ENCODE measurements at places on chromosomes 16 and 17.

- no peak for DNase-seq
Observed at GRCh38 chr17:49292901-49293300, 62.3 kb upstream of the PHOSPHO1 start.

DNA sequence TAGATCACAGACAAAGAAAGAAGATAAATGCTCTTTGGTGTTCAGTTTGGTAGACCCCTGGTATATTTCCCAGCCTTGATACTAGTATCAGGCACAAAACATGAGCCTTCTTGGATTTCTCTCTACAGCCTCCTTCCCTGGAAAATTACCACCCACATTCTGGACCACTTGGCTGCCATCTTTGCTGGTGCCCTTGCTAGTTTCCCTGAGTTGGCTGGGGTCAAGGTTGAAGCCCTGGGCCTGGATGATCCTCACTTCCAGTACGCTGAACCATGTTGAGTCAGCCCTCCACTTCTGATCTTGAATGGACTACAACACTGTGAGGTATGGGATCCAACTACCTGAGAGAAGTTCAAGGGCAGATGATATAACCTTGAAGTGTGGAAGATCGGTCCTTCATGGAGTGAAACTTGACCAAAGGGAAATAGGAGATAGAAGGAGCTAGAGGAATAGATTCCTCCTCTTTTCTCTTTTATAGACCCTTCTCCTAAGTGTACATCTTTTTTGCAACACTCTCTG lies 501.4 kb downstream of the TMEM114 start:
- DNase-seq, result no peak

DNA sequence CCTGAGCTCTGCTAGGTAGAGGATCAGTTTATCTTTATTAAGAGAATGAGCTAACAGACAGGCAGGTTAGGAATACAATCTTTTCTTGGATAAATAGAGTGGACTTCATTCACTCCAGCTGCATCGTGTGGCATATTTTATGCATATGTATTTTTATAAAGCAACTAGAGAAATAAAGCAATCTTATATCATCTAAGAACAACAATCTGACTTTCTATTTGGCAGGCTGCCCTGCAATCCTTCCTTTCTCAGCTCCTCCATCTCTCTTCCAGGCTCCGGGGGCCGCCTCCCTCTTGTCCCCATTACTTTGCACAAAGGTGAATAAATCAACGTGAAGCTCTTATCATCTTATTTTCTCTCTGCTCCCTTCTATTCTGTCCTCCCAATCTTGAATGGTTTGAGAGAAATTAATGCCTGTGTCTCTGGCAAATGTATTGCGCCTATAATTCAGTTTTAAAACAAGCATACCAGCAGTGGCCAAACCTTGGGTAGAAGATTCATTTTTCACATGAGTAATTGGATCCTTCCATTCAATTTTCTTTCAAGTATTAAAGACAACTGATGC lies 64.5 kb downstream of the HS3ST3A1 start:
- DNase-seq, result no peak

DNA sequence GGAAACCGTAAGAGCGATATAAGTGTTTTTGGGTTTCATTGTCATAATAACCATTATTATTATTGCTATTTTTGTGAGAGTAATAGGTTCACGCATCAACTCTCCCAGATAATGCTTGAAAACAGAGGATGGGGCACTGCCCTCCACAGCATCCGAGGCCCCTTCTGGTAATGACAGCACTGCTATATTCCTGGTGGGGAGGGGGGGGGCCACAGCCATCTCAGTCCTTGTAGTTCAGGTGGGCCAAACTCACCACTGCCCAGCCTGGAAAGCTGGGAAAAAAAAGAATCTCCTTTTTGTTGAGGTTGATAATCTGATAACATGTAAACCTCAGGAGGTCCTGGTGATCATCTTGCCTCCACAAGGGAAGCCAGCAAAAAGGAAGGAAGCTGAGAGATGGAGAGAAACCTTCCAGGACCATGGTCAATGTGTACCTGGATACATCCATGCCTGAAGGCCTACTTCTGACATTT lies 706 bp downstream of the C16orf95 start:
- no peak for DNase-seq

GRCh38 chr16:29315916-29316517 lies 90.5 kb downstream of the NPIPB11 start:
- DNase-seq, result no peak

DNA sequence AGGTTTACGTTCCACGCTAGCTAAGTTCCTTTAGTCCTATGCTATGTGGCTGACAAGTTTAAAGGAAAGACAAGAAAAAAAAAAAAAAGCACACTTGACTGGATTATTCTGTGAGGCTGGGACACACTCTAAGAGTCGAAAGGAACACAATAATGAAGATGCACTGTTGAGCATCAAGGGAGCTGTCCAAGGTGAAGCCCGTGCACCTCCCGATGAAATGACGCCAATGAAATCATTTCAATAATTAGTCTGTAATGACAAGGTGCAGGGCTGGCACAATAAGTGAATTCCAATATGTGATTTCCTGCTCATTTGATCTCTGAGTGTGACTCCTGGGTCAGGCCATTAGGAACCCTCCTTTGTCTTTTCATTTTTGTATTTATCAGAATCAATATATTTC lies 232.9 kb downstream of the CDH13 start:
- DNase-seq, result no peak

- no peak for DNase-seq
Observed at GRCh38 chr16:22634954-22635353, 124.3 kb downstream of the NPIPB5 start.

DNA sequence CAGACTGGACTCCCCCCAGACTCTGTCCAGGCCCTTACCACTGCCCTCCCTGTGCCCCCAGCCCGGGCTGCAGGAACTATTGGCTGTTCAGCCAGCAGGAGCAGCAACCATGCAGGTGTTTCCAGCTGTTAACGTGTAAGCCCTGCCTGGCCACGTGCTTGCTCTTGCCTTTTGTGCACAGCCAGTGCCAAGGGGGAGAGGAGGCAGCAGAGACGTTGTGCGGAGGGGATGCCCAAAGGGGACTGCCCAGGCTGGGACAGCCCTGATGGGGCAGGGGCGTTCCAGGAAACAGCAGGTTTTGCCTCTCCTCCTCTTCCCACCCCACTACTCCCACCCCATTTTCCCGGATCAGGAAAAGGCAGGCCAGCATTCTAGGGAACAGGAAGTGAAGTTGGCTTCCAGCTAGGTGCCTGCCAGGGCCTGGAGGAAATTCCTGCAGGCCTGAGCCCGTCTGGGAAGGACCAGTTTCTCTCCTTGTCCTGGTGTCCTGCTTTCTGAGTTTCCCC lies 16.7 kb upstream of the LASP1NB start:
- no peak for DNase-seq

DNA sequence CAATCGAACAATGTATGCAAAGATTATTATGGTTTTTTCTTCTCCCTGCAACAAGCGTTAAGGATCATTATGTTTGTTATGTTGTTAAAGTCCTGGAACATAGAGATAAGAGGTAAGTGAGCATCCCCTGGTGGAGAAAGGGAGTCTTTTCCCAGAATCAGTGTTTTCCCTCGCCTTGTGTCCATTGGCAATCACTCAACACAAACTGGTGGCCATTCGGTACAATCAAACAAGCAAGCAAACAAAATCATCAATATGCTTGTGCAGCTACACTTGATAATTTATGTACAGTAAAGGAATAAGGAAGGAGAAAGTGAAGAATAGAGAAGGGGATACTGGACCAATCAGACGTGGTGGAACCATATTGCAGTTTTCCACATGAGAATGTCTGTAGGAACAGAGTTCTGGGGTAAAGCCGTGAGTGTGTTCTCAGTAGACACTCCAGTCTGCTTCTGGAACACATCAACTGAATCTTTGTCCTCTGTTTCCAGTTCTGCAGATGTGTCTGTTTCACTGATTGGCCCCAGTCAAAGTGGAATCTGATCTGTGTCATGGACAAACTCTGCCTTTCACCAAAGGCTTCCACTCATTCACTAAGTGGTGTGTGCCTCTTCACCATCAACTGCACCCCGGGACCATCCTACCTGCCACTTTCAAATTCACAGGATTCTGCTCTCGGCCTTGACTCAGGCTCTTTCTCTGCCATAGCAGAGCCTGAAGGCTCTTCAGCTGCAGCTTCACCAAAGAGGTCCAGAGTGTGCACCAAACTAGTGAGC lies 169.5 kb downstream of the AHSP start:
- no peak for DNase-seq

- DNase-seq, result no peak
Observed at GRCh38 chr17:74998783-74999182, 11.4 kb downstream of the CDR2L start.

DNA sequence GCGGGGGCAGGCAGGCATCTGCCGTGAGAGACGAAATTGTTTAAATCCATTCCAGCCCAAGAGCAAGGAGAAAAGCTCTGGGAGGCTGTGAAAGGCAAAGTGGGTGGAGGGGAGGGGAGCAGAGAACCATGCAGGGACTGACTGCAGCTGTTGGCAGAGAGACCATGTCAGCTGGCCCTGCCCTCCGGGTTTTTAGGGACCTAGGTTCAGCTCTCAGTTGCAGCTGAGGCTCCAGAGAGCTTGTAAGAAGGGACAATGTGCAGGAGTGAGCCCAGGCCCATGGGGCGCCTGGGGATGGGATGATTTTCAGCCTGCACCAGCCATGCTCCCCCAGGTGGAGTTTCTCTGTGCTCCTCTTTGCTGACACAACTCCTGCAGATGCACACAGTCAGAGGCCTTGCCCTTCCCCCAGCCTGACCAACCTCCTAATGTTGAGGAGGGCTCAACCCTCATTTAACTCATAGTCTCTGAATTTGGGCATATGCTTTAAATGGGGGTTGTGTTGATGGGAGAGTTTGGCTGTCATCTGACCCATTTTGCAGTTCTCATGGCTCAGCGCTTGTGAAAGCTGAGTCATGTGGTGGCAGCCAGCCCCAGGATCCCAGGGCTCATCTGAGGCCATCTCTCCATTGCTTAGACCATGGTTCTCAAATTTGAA lies 70.9 kb downstream of the PLXDC1 start:
- no peak for DNase-seq

- DNase-seq, result no peak
Observed at GRCh38 chr16:9798952-9799580, 383.2 kb downstream of the GRIN2A start.

- DNase-seq, result no peak
Observed at GRCh38 chr17:36111068-36111490, 7.5 kb downstream of the CCL4 start.

- no peak for DNase-seq
Observed at GRCh38 chr16:55279598-55279997, 44.4 kb upstream of the IRX6 start.
